ENCODE measurements at places on chromosomes 3 and 15. TPM values are rescaled to one million over a fixed set of nuclear protein-coding genes. Genes with fewer than 3 reads are reported as not detected.

The TMOD2 gene
- total RNA-seq: 8.3 TPM

The C15orf39 gene
- total RNA-seq: 12.9 TPM

The NOX5 gene
- total RNA-seq: not detected

The RPN1 gene
- 84.9 TPM for total RNA-seq

The C3orf49 gene
- not detected for total RNA-seq

The SLC2A2 gene
- not detected for total RNA-seq

GRCh38 chr3:133506215-133506901, 67.1 kb upstream of the CDV3 start:
- DNase-seq: no peak

GRCh38 chr3:104554425-104554824, 812.3 kb upstream of the ALCAM start:
- DNase-seq: no peak

GRCh38 chr15:94234300-94234699, 2.9 kb downstream of the MCTP2 start:
- DNase-seq: no peak

DNA sequence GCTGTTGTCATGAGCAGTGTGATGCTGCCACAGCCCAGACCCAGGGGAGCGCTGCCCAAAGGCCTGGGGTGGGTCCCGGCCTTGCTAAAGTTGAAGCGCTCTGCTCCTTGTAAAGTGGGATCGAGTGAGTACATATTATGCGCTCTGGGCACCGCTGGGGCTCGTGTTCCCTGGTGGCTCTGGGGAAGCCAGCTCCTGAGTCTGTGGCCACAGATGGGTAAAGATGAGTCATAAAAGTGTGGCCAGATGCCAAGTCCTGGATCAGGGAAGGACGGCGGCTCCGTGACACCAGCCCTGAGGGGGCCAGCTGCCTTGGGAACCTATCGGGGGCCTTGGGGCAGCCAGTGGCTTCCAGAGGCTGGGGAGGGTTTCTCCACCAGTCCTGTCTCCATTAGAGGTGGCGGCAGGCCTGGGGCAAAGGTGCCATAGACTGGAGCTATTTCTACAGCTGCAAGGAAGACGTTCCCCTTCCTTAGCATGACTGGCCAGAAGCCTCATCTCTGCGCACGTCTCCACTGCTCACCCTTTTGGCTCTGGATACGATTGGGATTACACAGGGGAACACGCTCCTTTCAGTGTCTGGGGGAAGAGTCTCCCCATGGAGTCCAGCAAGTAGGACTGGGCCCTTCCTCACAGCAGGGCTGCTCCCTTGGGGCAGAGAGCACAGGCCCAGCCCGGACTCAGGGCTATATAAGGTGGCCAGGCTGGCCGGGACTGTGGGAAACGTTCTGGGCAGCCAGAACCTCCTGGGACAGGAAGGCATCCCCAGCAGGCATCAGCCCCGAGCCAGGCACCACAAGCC, 1.2 kb upstream of the ITIH4 start:
- no peak for DNase-seq

GRCh38 chr3:47420511-47421484, 40.0 kb downstream of the PTPN23 start:
- peak; percentile 87 for DNase-seq

GRCh38 chr15:78201281-78202190, 32.8 kb downstream of the ACSBG1 start:
- DNase-seq: peak; percentile 38

- peak; percentile 53 for DNase-seq
These were observed 94.8 kb downstream of the CPN2 start for GRCh38 chr3:194256040-194256945.

GRCh38 chr15:90641581-90642463, 75.3 kb upstream of the BLM start:
- DNase-seq: no peak

- DNase-seq: no peak
These were observed 53.5 kb upstream of the SPATA12 start for GRCh38 chr3:57006949-57007419.

DNA sequence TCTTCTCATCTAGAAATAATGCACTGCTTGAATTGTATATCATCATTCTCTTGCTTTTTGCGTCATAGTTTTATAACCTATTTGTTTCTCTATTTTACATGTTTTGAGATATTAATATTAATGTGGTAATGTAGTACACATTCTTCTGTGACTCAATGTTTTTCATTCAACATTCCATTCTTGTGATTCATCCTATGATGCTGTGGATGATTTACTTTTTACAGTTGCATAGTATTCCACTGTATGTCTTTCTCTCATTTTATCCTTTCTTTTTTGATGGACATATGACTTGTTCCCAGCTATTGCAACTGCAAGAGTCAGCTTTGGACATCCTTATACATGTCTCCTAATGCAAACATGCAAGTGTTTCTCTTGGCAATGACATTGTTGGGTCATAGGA, 20.6 kb upstream of the VEPH1 start:
- DNase-seq: no peak

GRCh38 chr3:39101022-39101689, 6.3 kb downstream of the GORASP1 start:
- no peak for DNase-seq

GRCh38 chr3:134600206-134600605, 50.6 kb downstream of the KY start:
- no peak for DNase-seq

DNA sequence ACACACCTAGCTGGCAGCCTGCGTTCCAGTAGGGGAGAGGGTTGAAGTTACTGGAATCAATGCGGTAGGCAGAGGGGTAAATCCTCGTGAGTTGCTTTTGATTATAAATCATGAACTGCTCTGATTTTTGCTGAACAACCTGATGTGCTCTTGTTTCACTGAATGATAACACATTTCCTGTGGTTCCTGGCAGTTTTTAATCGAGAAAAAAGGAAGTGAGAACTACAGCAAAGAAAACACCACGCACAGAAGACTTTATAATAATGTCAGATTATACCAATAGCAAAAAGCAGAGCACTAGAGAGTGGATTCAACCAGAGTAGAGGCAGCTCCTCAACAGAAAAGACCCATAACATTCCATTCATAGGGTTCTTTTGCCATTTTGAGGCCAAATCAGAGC, 200.8 kb upstream of the STRIT1 start:
- no peak for DNase-seq

- DNase-seq: no peak
These were observed 29.1 kb downstream of the CRYGS start for GRCh38 chr3:186515125-186515524.

GRCh38 chr3:128684986-128685726, 34.5 kb upstream of the RPN1 start:
- no peak for DNase-seq

Measured in cardiac septum (tissue), 1 donor.